ENCODE measurements at places on chromosomes 2 and 18.

- DNase-seq, result no peak
These were observed 72.9 kb downstream of the PKP4 start for GRCh38 chr2:158529379-158530259.

- no peak for DNase-seq
These were observed 1.0 kb upstream of the FAM178B start for GRCh38 chr2:96987301-96987909.

GRCh38 chr18:47929681-47930198, 719 bp downstream of the SMAD2 start:
- DNase-seq, result no peak

GRCh38 chr2:9478526-9478925, 4.2 kb downstream of the IAH1 start:
- DNase-seq, result no peak

- no peak for DNase-seq
These were observed 27.6 kb downstream of the CIB4 start for GRCh38 chr2:26613241-26614215.

GRCh38 chr2:32264422-32265105, at the start of gene NLRC4:
NLRC4 (minus strand) TSS chr2:32264886; CDS start chr2:32256775, 8,111 bp downstream.
- no peak for DNase-seq

- no peak for DNase-seq
These were observed 32.8 kb downstream of the COBLL1 start for GRCh38 chr2:164808776-164809175.

DNA sequence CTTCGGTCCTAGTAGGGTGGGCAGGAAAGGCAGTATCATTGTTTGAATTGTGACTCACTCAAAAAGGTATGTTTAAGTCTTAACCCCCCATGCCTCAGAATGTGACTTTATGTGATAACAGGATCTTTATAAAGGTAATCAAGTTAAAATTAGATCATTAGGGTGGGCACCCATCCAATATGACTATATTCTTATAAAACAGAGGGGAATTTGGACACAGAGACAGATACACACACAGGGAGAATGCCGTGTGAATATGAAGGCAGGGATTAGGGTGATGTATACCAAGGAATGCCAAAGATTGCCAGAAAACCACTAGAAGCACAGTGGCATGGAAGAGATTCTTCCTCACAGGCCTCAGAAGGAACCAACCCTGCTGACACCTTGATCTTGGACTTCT, 281.8 kb downstream of the CLIP4 start:
- no peak for DNase-seq

DNA sequence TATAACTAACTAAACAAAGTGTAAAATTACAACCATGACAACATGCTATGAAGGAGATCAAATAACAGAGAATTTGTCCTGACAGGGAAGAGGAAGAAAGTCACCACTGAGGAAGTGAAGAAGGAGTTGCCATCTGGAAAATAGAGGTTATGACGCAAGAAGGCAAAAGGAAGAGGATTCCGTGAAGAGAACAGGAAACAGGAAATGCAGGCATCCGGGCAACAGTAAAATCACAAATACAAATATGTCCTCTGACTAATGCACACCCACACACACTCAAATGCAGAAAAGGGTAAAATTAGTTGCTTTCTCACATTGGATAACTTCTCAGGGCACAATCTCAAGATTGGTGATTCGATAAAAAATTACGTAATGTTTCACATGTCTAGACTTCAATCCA, 278.4 kb downstream of the TMX3 start:
- no peak for DNase-seq

- DNase-seq, result no peak
These were observed 536.3 kb upstream of the GCFC2 start for GRCh38 chr2:76247006-76247405.

- DNase-seq, result no peak
These were observed 61.2 kb upstream of the LRRTM1 start for GRCh38 chr2:80365762-80366161.

- no peak for DNase-seq
These were observed 2.9 kb downstream of the SETBP1 start for GRCh38 chr18:44683556-44683955.

DNA sequence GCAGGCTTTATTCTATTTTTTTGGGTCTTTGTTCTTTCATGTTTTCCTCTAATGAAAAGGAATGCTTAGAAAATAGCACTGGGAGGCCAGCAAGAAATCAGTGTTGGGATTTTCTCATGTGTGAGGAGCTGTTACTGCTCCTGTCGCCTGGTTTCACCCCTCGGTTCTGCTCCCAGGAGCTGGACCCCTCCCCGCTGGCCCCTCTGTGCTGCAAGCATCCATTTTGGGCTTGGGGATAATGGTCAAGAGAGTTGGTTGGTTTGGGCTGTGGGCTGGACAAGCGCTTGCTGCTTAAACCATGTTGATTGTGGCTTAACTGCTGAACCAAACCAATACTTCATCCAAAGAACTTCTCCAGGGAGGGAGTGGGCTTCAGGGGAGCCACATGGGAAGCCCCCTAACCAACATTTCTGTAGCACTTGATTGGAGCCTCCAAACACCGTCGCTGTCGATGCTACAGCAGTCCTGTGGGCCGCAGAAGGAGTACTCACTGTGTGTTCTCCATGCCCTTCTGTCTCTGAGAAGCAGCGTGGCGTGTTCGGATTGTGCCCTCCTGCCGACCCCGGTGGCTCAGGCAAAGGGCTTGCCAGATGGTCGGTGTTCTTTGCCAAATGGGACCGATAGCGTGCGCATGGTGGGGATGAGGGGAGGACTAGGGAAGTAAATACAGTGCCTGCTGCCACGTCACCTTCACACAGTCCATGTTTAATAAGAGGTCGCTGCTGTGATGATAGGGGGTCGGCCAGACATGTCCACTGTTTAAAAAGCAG, 40.0 kb downstream of the AGAP1 start:
- no peak for DNase-seq

Data from HCT116 (cell line).